Neuronal stem cell (in vitro differentiated cells): ENCODE measurements at places on chromosomes 1 and 21.

DNA sequence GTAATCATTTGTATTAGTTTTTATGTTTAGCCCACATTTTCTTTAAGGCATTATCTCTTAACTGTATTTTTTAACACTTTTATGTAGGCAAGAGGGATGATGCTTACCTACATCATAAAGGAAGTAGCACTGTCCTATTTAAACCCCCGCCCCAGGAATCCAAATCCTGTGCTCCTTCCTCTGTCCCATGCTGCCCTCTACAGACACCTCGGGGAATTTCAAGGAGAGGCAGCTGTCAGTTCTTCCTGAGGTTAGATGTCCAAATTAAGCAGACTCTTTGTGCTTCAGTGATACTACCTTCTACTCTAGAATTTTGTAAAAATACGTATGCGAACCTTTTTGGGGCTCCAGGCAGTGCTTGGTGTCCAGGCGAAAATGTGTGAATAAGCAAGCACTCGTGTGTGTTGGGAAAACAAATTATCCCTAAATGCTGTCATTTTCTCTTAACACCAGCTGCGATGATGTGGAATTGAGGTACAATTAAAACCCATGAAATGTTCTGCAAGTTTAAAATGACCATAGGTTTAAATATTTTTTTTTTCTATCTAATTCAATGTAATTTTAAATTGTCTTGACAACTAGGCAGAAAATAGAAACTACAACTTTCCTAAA is 19.2 kb downstream of the CRCT1 start:
- peak; percentile 2 for DNase-seq

DNA sequence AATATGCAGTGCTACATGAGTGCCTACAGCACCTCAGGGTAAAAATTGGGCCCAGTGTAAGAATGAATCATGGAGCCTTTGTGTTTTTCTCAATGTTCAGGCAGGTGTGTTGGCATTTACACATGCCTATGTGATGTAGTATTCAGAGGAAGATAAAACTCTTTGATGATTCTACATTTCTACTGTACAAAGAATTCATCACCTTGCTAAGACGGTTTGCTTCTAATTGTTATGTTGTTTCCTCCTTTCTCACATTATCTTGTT is 867.3 kb downstream of the TTLL7 start:
- DNase-seq: no peak

- no peak for DNase-seq
Measured at GRCh38 chr1:209831615-209832014, 3.8 kb downstream of the UTP25 start.

GRCh38 chr1:21896652-21897532 is 40.2 kb downstream of the HSPG2 start:
- no peak for DNase-seq

DNA sequence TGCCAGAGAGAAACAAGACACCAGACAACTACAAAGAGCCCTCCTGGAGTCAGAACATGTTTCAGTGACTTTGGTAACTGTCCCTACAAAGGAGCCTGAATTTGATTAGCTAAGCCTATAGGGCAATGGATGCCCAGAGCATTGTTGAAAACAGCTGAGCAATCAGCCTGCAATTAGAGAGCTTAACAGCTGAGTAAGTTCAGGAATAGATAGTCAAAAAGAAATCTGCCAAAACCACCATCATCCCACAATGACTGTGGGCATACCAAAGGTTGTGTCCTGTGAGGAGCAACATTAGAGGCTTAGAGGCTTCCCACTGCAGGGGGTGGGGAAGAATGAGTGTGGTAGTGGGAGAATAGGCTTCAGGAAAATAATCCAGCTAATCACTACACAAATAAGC is 32.1 kb downstream of the SH3BP5L start:
- DNase-seq: no peak

DNA sequence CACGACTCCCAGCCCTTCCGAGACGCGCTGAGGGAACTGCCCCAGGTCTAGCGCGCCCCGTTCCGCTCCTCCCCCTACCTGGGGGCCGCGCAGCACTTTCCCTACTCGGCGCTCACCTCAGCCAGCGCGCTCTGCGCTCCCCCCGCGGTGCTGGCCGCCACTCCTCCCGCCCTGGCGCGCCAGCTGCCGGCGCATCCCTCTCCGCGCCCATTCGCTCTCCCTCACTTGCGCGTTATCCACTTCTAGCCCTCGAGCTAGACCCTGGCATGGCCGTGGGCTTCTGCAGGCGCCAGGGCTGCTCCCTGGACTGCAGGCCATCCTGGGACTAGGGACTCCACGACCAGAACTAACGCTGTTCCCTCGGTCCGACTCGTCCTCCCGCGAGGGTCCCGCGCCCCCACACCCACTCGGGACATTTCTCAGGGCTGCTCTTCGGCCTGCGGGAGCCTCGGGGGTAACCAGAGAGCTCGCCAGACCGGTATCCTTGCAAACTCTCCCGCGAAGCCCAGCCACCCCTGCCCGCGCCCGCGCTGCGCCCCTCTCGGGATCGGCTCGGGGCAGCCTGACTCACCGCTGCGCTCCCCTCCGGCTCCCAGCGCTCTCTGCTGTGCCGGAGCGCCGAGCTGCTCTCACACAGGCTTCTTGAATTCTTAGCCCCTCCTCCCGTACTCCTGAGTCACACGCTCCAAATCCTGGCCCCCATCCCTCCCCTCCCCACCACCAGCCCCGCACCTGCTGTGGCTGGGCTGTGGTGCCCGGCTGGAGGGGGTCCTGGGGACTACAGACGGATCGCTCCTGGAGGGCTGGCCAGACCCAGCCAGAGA is at the start of gene NGF:
NGF (minus strand) TSS at position 617 of the 824 bp plus-strand sequence. CDS start 51,454 bp downstream, outside the sequence.
- DNase-seq: peak; percentile 70

DNA sequence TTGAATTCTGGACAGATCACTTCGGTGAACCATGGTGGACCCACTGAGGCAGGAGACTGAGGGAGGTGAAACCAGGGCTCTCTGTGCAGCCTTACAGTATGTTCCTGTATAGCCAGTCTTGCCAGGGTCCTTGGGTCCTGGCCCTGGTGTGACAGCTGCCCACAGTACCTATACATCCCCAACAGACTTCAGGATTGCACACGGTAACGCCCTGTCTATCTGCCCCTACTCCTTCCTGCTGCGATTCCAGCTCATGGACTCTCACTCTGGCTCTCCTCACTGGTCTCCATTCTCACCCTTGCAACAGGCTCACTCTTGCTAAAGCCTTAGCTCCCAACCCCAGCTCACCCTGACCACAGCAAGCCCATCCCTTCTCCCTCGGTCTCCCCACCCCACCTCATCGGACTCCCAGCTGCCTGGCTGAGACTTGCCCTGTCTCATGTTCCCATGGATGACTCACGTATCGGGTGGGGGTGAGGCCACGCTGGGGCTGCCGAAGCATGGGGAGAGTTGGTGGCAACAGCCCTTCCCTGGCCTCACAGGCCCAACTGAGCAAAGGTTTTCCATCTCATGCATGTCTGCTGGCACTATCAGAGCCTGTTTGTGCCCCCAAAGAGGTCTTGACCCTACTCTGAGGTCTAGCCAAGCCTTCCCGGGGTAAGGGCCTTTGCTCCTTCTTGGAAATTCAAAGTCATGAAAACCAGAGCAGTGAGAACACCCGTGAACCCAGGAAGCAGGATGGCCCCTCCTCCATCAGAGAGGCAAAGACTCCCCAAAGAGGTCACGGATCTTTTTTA is 7.1 kb downstream of the PHLDA3 start:
- DNase-seq: no peak

DNA sequence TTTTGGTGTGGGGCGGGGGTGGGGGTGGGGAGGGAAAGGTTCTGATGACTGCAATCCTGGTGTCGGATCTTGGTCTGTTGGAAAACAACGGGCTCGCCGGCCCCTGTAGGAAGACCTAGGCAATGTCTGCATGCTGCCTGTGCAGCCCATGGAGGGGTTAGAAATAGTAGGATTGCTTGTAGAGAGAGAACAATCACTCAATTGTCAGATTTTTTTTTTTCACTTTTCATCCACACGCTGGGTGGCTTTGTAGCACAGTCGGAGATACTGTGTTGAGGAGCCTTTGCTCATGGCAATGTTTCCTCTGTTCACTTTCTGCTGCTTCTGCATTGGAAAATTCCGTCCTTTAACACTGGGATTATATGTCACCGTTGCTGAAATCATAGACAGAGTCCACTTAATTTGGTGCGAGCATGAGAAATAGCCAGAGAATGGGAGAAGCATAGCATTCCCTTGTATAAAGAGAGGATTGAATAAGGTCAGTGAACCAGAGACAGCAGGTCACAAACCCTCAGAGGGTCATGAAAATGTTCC is 107.5 kb downstream of the MRPS6 start:
- DNase-seq: peak; percentile 59

GRCh38 chr21:43203591-43203990 is 34.8 kb downstream of the CRYAA start:
- DNase-seq: no peak

GRCh38 chr1:2979191-2980072 is 41.8 kb upstream of the ACTRT2 start:
- DNase-seq: no peak

- no peak for DNase-seq
Measured at GRCh38 chr1:193417945-193418744, 231.7 kb upstream of the B3GALT2 start.

DNA sequence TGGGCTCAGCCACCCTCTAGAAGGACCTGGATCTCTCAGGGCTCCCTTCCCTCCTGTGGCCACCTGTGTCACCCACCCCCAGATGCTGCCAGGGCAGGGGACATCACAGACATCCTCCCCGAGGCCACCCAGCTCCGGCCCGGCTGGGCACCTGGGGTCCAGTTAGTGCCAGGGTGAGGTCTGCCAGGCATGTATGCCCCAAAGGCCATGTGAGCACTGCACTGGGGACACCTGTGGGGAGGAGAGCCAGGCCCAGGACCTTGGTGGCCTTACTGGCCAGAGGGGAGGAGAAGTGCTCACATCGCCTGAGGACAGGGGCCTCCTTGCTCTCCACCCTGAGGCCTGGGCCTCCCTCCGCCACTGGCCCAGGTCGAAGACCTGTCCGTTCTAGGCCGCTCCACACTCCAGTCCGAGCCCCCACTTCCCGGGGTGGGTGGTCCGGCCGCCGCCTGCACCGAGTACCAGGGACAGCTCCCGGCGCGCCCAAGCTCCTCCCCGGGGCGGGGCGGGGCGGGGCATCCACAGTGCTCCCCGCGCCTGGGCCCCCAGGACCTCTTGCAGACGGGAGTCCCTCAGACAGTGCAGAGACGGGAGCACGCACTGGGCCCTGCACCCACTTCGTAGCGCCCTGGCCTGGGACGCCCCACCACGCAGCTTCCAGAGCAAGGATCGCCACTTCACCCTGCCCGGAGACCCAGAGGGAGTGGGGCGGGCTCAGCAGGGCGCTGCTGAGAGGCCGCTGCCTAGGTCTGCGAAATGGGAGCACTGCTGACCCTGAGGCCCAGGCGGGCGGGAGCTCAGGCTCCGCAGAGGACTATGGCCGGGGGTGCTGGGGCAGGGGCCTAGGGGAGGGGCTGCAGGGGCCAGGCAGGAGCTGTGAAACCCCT is 34.3 kb upstream of the CCDC27 start:
- peak; percentile 68 for DNase-seq

- no peak for DNase-seq
Measured at GRCh38 chr21:38809198-38809878, 3.6 kb downstream of the ETS2 start.

DNA sequence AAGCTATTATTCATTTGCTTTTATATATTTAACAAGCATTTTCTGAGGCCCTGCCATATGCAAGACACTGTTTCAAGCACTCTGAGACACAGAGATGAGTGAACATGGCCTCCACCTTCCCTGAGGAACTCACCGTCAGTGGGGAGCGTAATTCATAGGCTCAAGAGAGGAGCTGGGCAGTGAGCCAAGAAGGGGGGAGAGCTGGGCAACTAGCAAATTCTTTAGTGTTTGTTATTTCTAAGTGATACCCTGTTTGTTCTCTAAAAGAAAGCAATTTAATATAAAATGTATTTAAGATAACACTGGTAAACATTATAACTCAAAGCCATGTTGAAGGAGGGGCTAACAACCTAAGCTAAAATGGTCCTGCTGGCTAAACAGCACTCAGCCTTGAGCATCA is 119.2 kb upstream of the NGF start:
- no peak for DNase-seq

- DNase-seq: no peak
Measured at GRCh38 chr1:156508205-156508954, 7.8 kb upstream of the MEF2D start.

DNA sequence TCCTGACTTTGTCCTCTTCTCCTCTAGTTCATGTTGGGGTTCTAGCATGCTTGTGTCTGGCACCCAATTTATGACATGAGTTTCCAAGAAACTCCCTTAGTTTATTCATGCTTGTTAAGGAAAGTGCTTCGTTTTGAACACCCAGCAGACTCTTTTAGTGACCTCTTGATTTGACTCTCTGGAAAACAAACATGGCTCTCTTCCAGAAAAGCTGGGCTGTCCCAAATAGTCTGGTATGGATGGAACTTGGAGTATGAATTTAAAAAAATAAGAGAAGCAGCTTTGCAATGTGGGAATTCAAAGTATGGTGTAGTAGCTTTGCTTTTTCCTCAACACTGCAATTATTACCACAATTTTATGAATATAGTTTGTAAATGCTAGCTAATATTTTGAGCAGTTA is 143.4 kb upstream of the C8B start:
- DNase-seq: no peak

- DNase-seq: no peak
Measured at GRCh38 chr1:221994274-221994698, 252.4 kb upstream of the DUSP10 start.

- DNase-seq: no peak
Measured at GRCh38 chr1:184541537-184542152, 154.8 kb downstream of the C1orf21 start.

- DNase-seq: no peak
Measured at GRCh38 chr1:207115269-207115668, 11.2 kb downstream of the C4BPA start.

- DNase-seq: no peak
Measured at GRCh38 chr1:149903836-149904491, 4.6 kb downstream of the BOLA1 start.

DNA sequence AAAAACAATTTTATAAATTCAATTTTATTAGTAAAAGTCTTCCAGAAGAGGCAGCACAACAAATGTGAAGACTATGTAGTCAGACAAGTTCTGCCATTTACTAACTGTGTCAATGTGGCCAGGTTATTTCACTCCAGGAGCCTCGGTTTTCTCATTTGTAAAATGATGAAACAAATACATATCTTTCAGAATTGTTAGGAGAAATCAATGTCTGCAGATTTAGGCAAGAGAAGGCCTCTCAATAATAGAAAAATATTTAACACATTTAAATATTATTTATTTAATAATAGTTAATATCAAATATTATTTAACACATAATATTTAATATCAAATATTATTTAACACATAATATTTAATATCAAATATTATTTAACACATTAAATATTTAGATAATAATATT is 75.6 kb upstream of the PTGFR start:
- DNase-seq: no peak

GRCh38 chr1:186629341-186629740 is 50.9 kb downstream of the PTGS2 start:
- no peak for DNase-seq

DNA sequence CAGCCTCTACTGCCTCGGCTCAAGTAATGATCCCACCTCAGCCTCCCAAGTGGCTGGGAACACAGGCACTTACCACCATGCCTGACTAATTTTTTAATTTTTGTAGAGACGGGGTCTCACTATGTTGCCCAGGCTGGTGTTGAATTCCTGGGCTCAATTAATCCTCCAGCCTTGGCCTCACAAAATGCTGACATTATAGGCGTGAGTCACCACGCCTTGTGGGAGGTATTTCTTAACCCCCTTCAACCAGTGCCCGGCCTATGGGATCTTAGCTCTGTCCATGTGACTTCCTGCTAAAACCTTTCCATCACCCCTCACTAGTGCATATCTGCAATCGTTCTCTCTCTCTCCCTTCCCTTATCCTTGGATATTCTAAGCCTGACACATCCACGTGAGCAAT is 86.4 kb downstream of the FOXD2 start:
- DNase-seq: no peak
